ENCODE measurements at places on chromosomes 2 and 18. TPM values are rescaled to one million over a fixed set of nuclear protein-coding genes. Genes with fewer than 3 reads are reported as not detected.

Gene SERPINB10
- not detected for total RNA-seq

Gene UGT1A5
- total RNA-seq: not detected

Gene GCKR
- total RNA-seq: not detected

Gene CHST9
- total RNA-seq: not detected

Gene DSG1
- total RNA-seq: not detected

Gene GAREM2
- total RNA-seq: 0.23 TPM

Gene PDE11A
- total RNA-seq: not detected

Gene NABP1
- total RNA-seq: 96.3 TPM
